ENCODE measurements at places on chromosomes 7 and 10. TPM values are rescaled to one million over a fixed set of nuclear protein-coding genes. Genes with fewer than 3 reads are reported as not detected.

SYT15 gene
- 0.30 TPM for total RNA-seq

AGAP4 gene
- 9.4 TPM for total RNA-seq

GRCh38 chr10:69172241-69172982 is 7.6 kb upstream of the SUPV3L1 start:
- H3K36me3 ChIP-seq = no peaks in the 10 kb centered on the region
- DNase-seq = no peak
- no peaks in the 10 kb centered on the region for H3K4me1 ChIP-seq
- no peak overlapping the region for H3K4me3 ChIP-seq
- H3K27me3 ChIP-seq = no peaks in the 10 kb centered on the region

- H3K4me1 ChIP-seq = peaks cover 14% of the 10 kb centered on the region
- H3K4me3 ChIP-seq = no peak overlapping the region
- DNase-seq = no peak
- H3K36me3 ChIP-seq = no peaks in the 10 kb centered on the region
- peaks cover 15% of the 10 kb centered on the region for H3K27me3 ChIP-seq
Observed at GRCh38 chr7:1288390-1288995, 55.8 kb downstream of the UNCX start.

GRCh38 chr7:105149827-105150226 is 135.8 kb downstream of the KMT2E start:
- H3K4me1 ChIP-seq = peaks cover 4% of the 10 kb centered on the region
- H3K27ac ChIP-seq = no peak overlapping the region
- H3K36me3 ChIP-seq = no peaks in the 10 kb centered on the region
- no peak overlapping the region for H3K4me3 ChIP-seq
- no peaks in the 10 kb centered on the region for H3K27me3 ChIP-seq

Data from activated naive CD4-positive, alpha-beta T cell treated with anti-CD3 and anti-CD28 coated beads for 36 hours (primary cell).